ENCODE measurements at places on chromosomes 5 and 9.

- DNase-seq, result no peak
These were observed 33.2 kb upstream of the ASTN2 start for GRCh38 chr9:117448066-117448465.

- DNase-seq, result no peak
These were observed 17.3 kb upstream of the RNU6ATAC start for GRCh38 chr9:134181648-134182034.

DNA sequence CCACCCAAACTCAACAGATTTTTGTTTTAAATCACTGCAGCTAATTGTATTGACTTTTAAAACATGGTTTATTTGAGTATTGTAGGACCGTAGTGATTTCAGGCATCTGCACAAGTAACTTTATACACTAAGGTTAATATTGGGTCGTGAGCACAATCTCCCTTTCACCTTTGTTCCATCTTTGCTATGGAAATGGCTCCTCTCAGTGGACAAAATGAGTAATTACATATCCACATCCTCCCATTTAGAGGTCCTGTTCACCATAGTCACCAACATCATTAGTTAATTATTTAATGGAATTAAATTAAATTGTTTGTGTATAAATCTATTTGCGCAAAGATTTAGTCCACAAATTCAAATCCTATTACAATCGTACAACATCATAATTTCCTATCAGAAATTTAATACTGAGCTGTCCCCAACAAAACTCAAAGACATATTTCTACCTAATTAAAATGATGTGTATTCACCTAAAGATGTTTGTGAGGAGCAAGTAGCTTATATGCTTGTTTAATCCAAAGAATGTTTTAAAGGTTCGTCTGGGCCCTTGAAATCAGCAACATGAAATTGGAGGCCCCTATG, 173.0 kb upstream of the DAPK1 start:
- no peak for DNase-seq

GRCh38 chr5:36243653-36244052, 1.9 kb upstream of the NADK2 start:
- no peak for DNase-seq

GRCh38 chr9:136728548-136729123, 14.1 kb downstream of the LCN10 start:
- no peak for DNase-seq
